Frontal cortex (tissue), 4 donors: ENCODE measurements at places on chromosomes 11 and 22. TPM values are rescaled to one million over a fixed set of nuclear protein-coding genes. Genes with fewer than 3 reads are reported as not detected.

GRCh38 chr11:123535401-123535800 lies 105.3 kb downstream of the GRAMD1B start:
- DNase-seq: no peak

GRCh38 chr11:10539339-10539738 lies 1.6 kb downstream of the RNF141 start:
- no peak for DNase-seq

- no peak for DNase-seq
Measured at GRCh38 chr11:95829580-95830259, 39.4 kb downstream of the CEP57 start.

FGF4 gene
- not detected for total RNA-seq

ARSA gene
- 4.5 TPM for total RNA-seq

FAM111B gene
- total RNA-seq: 2.9 TPM

KIF18A gene
- total RNA-seq: 4.9 TPM
